ENCODE measurements at places on chromosomes 3 and 15. TPM values are rescaled to one million over a fixed set of nuclear protein-coding genes. Genes with fewer than 3 reads are reported as not detected.

GPR15 gene
- total RNA-seq, result not detected

MYLK gene
- 24.3 TPM for total RNA-seq

GTF2E1 gene
- total RNA-seq, result 42.2 TPM

CRABP1 gene
- total RNA-seq, result not detected

LYZL4 gene
- not detected for total RNA-seq

ATP13A5 gene
- not detected for total RNA-seq

GRK7 gene
- not detected for total RNA-seq

ZNF502 gene
- 3.6 TPM for total RNA-seq

- no peak for DNase-seq
Measured at GRCh38 chr3:29677421-29677820, 396.6 kb downstream of the RBMS3 start.

DNA sequence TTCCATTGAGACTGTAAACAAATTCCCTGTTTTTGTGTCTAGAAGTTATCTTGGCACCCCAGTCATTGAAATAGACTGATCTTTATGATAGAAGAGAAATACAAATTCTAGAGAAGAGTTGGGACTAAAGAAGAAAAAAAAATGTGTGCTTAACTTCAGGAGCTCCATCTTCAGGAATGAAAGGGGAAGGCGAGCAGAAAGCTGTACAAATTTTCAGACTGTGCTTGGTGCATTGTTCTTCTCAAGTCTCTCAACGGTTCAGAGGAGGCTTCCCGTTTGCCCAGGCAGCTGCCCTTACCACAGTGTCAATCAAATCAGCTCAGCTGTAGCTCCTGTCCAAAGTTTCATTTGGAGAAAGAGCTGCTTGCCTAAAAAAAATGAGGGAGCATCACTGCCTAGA is 41.7 kb downstream of the OXSM start:
- DNase-seq, result no peak

DNA sequence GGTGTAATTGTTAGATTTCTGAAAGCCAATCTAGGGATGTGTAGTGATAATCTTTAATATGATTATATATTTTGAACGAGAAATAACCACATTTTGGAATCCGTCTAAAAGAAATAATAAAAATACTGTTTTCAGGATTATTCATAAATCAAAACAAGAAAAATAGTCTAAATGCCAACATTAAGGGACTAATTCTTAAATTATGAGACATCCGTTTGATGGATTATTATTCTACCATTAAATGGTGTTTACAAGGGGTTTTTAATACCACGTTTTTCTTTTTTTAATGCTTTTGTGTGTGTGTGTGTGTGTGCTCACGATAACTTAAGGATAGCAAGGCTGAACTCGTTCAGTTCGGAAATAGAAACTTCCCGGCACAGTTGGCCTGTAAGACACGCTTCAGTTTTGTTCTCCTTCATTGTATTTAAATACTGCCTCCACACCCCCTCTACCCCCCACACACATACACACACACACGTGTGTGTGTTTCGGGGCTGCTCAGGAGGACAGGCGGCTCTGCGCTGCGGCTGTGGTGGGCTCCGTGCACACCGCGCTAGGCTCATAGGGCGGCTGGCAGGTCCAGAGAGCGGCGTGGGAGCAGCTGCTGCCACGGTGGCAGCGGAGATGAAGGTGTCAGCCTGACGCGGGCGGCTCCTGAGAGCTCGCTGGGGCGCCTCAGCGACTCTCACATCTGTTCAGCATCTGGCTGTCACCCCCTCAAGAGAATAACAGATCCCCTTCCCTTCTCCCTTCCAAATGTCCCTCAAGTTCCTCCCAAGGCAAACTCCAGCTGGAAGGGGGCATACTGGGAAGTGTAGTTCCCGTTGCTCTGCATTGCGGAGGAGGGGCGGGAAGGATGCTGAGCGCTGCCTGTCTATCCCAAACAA is 23.0 kb upstream of the ANP32A start:
- DNase-seq, result no peak

DNA sequence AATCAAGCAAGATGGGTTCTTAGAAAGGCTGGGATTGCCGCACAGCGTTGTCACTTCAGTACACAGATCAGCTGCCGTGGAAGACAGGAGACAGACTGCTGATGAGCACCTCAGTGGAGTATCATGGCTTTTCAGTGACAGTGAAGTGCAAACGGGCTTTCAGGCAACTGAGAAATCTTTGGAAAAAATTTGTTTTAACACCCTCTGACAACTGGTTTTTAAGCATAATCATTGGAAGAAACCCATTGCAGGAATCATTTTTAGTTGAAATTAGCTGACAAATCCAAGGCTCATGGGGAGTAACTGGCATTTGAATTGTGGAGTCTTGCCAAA is 418.8 kb downstream of the OTOL1 start:
- DNase-seq, result no peak

- no peak for DNase-seq
Measured at GRCh38 chr3:116947809-116948208, 238.2 kb downstream of the TUSC7 start.

- DNase-seq, result no peak
Measured at GRCh38 chr3:73451301-73451944, 173.3 kb downstream of the PDZRN3 start.

DNA sequence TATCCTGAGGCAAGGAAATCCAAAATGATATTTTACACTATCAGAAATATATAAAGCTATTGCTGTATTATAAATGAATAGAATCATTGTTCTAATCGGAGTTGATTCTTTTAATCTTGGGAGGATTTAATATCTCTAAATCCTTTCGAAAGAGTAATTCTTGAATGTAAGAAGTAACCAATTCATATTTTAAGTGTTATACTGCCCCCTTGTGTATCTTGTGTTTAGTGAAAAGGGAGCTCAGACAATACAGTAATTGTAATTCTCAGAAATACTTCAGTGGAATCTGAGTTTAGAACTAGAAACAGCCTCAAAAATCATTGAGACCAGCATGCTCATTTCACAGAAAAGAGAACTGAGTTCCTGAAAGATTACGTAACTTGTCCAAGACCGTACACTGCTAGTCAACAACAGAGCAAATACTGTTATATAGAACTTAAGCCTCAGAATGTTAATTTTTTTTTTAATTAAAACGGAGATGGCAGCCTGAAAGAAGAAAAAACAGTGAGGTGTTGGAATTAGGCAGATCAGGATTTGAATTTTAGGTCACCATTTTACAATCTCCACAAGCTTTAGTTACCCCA is 42.9 kb downstream of the PLCH1 start:
- no peak for DNase-seq

DNA sequence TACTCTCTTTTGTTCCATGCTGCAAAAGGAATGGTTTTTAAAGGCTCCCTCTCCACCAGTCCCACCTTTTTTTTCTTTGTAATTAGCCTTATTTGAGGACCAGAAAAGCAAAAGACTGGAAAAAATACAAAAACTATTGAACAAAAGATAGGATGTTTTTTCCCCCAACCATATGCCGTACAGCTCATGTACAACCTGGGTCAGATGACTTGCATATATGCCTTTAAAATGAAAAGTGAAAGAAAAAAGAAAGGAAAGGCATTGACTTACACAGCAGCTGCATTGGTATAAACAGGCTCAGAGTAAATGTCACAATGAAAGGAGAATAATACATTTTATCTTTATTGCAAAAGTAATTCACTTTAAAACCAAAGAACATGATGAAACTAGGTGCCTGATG is 69.5 kb upstream of the CMC1 start:
- no peak for DNase-seq

GRCh38 chr3:55823001-55823400 is 335.9 kb upstream of the WNT5A start:
- no peak for DNase-seq

GRCh38 chr15:90512981-90513380 is 16.7 kb upstream of the CRTC3 start:
- DNase-seq, result no peak

GRCh38 chr15:81080996-81081395 is 53.1 kb upstream of the CFAP161 start:
- no peak for DNase-seq

DNA sequence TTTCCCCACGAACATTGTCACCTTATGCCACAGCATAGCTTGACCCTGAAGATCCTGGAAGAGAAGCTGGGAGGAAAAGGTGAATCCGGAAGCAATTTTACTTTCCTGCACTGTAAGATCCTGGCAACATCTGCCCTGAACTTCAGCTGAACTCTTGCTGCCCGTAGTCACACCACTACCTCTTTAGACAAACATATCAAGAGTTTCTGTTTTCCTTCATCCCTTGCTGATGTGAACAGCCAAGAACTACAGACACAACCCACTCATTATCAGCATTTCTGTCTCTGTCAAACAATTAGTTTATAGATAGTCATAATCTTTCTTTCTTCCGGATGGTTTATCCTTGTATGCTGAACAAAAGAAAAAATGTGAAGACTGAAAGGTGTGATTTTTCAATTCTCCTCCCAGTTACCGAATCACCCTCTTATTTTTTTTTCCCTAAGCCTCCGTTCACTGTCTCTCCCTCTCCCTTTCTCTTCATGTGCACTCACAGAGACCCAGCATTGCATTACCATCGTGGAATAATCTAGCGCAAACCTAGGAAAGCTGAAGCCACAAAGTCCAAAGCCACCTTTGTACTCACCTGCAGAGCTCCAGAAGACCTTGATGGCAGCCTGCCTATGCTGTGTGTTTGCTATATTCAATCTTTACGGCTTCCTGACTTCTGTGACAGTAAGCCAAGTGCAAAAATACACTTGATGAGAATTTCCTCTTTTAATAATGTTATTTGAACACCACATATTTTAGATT is 229.2 kb downstream of the CDIN1 start:
- no peak for DNase-seq

DNA sequence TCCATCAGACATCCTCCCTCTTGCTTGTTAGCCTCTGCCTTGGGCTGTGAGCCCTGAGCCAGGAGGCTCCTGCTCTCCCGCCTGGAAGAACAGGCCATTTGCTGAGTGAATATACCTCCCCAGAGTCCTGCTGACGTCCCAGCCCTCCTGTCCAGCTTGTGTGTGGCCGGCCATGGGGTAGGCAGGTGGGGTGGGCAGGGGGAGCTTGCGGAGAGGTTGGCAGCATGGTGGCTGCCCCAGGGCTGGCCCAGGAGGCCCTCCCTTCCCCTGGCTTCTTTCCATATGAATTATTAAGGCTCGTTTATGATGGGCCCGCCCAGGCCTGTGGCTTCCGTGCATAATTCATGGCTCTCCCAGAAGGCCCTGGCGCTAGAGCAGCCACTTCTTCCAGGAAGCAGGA is 18.7 kb downstream of the CACNA2D2 start:
- no peak for DNase-seq

DNA sequence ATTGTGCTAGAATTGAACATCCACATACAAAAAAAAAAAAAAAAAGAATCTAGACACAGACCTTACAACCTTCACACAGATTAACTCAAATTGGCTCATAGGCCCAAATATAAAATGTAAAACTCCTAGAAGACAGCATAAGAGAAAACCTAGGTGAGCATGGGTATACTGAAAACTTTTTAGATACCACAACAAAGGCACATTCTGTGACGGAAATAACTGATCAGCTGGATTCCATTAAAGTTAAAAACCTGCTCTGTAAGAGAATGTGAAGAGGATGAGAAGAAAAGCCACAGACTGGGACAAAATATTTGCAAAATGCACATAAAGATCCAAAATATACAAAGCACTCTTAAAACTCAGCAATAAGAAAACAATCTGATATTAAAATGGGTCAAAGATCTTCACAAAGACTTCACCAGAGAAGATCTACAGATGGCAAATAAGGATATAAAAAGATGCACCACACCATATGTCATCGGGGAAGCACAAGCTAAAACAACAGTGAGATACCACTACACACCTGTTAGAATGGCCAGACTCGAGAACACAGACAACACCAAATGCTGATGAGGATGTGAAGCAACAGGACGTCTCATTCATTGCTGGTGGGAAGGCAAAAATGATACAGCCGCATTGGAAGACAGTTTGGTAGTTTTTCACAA is 167.9 kb downstream of the PDE8A start:
- DNase-seq, result no peak

All from pulmonary artery endothelial cell (primary cell).